Kidney capillary endothelial cell (primary cell): ENCODE measurements at places on chromosomes 3 and 15.
A peak's percentile ranks its signal among the peaks of the same experiment; 100 is the strongest.

DNA sequence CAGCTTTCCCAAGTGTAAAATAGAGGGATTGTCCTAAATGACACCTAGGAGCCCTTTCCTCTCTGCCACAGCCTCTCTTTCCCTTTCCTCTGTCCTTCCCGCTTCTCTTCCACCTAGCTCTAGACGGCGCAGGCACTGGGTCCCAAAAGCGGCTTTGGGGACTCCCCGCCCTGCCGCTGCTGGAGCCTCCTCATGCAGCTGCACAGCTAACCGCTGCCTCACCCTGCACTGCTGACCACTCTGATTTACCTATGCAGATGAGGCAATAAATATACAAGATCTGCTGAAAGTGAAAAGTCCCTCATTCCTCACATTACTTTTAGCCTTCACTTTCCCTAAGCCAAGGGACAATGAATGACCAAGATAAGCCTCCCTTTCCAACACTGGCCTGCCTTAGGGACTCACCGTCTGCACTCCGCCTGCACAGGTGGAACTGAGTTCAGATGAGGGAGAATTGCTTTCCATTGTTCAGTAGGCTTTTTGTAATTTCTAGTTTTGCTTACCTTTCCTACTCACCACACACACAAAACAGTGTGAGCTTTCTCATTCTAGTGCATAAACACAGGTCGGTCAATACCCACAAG is 197.5 kb upstream of the BCL6 start:
- DNase-seq, result no peak

DNA sequence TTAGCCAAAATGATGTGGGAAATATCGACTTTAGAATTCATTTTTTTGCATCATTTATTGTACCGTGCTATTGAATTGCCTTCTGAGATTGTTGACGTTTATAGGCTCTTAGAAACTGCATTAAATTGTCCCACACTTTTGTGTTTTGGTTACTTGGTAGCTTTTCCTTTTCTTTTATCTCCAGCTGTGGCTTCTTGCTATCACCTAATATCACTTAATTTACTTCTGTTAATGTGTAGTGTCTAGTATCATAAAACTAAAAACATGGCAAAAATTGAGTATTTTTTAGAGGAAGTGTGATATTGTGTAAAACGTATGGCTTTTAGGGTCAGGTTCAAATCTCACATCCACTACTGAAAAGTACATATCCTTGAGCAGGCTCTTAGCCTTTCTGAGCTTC is 11.2 kb downstream of the TMOD3 start:
- DNase-seq, result no peak

GRCh38 chr3:133570139-133570936 is 3.1 kb upstream of the CDV3 start:
- peak; percentile 88 for DNase-seq

DNA sequence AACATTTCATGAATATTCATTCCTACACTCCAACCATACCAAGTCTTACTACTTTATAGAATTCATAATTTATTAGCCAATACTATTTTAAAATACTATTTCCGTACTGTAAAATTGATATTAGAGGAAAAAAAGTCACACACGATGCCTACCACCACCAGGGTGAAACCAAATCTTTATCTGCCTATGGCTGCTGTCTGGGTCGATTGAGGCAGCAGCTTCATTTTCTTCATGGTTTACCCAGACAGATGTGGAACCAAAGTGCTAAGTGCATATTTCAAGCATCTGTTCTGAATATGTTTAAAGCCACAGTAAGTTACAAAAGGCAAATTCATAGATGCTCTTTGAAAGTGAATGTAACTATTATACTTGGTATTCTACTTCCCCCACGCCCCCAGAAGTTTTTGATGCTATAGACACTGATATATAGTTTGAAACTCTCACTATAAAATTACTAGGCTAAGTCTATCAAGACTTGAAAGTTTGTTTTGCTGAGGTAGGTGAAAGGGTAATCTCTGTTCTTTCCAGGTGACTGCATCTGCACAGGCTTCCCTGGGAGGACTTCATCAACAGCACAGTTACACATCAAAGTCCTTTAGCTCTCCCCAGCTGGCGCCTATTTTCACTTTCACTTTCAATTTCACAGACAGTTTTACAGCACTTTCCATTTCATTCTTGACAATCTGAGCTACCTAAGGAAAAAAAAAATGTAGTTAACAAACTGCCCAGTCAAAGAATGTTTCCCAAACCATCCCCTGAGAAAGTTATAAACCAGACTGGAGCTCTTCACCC is 113.9 kb downstream of the POLQ start:
- DNase-seq, result no peak

- no peak for DNase-seq
Measured at GRCh38 chr3:17901893-17902292, 159.5 kb upstream of the TBC1D5 start.

DNA sequence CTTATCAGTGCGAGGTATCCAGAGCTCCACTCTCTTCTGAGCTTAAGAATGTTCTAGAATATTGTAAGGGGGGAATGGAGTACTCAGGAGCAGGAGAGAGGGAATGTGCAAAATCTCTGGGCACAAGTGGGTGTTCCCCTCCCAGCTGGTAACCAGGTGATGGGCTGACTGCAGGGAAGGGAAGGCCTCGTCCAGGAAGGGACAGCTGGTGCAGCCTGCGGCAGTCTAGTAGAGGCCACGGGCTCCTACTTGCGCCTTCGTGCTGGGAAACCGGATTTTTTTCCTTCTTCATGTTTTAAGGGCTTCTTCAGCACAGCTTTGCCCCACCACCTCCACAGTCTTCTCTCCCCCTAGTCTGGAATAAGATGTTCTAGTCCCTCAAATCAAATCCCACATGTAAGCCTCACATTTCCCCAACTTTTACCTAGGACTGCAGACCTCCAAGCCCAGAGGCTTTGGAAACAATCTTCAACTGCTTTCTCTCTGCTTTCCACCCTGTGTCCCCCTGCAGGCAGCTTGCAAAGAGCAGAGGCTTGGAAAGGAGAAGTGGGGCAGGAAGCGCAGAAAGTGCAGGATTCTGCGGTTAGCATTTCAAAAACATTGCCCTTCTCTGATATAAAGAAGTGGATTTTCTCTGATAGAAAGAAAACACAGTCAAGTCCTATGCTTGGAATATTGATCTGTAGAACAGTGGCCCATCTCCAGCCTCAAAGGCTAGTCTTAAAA is 11.9 kb upstream of the CGNL1 start:
- DNase-seq, result no peak

GRCh38 chr3:187406927-187407326 is 38.7 kb downstream of the RTP4 start:
- DNase-seq, result no peak

GRCh38 chr3:179348325-179349013 is 960 bp downstream of the MFN1 start:
- no peak for DNase-seq

GRCh38 chr3:48219543-48219942 is 3.8 kb upstream of the CAMP start:
- DNase-seq, result no peak

GRCh38 chr3:15633766-15634598 is 32.4 kb downstream of the BTD start:
- DNase-seq, result no peak

DNA sequence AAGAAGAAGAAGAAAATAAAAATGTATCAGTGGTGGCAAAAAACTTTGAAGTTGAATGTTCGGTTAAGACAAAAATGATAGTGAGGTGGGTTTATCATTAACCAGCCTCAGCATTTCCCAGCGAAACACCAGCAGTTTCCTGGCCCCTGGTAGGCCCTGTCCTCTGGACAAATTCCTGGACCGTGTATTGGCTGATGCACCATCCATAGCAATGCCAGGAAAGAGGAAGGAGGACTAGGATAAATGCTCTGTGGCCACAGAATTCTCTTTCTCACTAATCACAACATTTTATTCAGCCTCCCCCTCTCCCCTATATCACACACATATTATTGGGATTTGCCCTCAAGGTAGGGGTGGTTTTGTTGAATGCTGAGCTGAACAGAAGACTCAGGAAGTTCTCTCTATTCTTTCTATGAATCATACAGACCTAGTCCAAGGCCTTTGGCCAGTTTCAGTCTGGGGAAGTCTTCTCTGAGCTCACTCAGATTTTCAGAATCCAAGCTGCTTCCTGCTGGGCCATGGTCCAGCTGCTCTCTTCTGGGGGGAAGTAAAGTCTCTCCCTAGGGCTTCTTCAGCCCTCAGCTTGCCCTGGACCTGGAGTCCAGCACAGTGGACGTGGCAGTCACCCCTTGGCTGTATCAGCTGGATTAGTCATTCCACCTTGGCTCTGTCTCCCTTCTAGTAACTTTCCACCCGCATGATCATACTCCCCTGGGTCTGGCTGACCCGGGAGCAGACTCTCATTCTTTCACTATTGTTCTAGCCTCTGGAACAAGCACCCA is 27.6 kb downstream of the SLC28A1 start:
- peak; percentile 97 for DNase-seq

- no peak for DNase-seq
Measured at GRCh38 chr15:58369261-58369701, 62.5 kb upstream of the LIPC start.

- DNase-seq, result no peak
Measured at GRCh38 chr3:126261037-126261436, 80.7 kb upstream of the ALDH1L1 start.

DNA sequence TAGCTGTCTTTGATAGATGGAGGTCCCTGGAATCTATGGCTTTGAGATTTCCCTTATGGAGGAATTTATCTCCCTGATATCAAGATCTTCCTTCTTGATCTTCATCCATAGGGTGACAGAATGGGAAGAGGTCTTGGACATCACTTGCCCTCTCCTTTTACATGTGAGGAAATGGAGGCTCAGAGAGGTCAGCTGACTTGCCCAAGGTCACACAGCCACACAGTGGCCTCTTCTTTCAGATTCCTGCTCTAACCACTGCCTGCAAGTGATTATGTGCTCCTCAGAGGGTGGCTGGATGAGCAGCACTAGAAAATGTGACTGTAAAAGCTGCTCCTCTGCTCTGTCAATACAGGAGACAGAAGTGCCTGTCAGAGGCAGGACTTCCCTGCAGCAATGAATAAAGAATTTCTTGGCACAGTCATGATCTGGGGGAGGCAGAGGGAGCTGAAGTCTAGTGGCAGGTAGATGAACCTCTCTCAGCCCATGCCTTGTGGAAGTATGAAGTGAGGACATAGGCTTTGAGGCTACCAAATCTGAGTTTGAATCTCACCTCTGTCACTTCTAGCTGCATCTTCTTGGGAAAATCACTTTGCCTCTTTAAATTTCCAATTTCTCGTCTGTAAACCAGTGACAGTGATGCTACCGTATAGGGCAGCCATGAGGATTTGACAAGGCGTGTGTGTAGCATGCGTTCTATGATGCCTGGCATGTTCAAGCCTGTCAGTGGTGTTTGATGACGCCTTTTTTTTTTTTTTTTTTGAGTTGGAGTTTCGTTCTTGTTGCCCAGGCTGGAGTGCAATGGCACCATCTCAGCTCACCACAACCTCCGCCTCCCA is 12.0 kb downstream of the SSUH2 start:
- no peak for DNase-seq

GRCh38 chr3:157573780-157574378 is 70.7 kb upstream of the VEPH1 start:
- no peak for DNase-seq

DNA sequence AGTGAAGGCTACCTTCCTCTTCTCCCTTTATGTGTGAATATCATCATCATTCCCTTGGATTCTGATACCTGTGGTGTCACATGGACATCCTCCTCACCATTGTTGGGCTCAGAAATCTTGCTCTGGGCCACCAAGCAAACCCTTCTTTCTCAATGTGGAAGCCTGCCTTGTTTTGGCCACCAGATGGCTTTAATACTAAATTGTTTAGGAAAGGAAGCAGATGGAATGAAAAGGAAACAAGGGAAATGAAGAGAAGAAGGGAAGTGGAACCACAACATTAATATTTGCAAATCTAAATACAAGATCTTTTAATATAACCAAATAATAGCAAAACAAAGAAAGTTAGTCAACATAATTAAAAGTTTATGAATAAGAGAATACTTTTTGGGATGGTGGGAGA is 14.0 kb downstream of the FAM227B start:
- no peak for DNase-seq

- DNase-seq, result no peak
Measured at GRCh38 chr3:157104521-157104920, 55.4 kb downstream of the CCNL1 start.

DNA sequence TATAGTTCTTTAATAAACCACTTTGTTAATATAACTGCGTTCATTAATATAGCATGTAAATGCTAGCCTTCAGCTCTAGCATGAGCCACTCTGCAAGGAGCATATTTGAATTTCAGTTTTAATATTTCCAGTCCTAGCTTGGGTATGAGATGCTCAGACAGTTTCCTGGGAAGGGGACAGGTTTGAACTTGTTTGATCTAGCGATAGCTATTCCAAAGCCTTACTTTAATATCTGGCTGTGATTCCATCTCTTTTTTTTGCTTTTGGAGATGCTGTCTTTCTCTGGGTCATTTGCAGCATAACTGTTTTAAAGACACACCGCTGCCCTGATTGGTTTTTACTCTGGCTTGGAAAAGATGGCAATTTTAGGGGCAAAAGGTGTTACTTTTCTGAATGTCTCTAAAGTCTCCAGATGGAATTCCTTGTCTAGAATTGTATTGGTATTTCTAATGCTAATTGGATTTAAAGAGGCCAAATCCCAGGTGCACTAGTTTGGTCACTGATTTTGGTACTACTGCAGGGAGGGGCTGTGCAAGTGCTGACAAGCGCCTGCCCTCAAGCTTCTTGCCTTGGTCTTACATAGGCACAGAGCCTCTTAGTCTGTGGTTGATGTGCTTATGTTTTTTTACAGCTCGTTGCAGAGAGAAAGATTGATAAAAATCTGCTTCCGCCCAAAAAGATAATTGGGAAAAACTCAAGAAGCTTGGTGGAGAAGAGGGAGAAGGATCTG is 2.8 kb downstream of the NISCH start:
- no peak for DNase-seq

DNA sequence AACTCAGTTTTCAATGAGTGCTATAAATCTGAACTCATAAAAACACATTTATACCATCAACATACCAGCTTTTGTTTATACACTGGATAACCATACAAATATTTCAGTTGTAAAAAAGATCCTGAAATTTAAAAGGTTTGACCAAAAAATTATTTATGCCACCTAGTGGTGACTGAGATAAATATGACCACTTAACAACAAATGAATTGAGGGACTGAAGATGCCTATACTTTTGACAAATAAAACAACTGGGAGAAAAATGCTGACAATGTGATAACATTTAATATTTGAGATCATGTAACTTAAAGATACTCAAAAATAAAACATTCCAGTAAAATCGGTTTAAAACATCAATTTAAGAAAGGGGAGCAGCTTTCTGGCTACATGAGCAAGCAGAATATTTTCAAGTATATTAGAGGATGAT is 30.4 kb downstream of the ATG3 start:
- peak; percentile 44 for DNase-seq

- DNase-seq, result no peak
Measured at GRCh38 chr15:77816983-77817382, 184.3 kb upstream of the LINGO1 start.

- DNase-seq, result no peak
Measured at GRCh38 chr15:92936138-92936537, 36.0 kb downstream of the CHD2 start.

GRCh38 chr3:153066983-153067382 is 95.0 kb upstream of the RAP2B start:
- DNase-seq, result no peak

- no peak for DNase-seq
Measured at GRCh38 chr3:11510001-11510340, 133.7 kb downstream of the VGLL4 start.
